ENCODE measurements at places on chromosomes 4 and X. TPM values are rescaled to one million over a fixed set of nuclear protein-coding genes. Genes with fewer than 3 reads are reported as not detected.
A peak's percentile ranks its signal among the peaks of the same experiment; 100 is the strongest.

DNA sequence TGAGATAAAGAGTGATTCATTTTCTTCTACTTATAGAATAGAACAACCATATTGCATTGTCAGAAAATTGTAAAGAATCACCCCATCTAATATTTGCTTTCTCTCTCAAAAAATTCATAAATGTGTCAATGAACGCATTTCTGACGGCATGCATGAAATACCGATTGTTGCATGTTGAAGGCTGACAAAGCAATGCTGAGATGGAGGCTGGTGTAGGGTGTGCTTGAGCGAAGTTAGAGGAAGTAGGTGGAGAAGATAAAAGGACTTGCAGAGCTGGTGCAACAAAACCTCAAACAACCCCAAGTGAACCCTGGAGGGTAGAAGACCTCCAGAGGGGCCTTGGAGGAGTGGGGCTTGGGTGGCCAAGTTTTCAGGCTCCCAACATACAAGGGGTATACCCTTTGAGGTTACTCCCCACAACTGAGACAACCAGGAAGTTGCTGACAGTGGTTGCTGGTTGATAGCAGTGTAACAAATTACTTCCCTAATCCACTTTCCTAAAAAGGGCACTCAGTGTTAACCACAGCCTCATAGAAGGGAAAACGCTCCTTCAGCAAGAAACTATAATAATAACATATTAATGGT lies 452.7 kb downstream of the NLGN4X start:
- no peak for DNase-seq

DNA sequence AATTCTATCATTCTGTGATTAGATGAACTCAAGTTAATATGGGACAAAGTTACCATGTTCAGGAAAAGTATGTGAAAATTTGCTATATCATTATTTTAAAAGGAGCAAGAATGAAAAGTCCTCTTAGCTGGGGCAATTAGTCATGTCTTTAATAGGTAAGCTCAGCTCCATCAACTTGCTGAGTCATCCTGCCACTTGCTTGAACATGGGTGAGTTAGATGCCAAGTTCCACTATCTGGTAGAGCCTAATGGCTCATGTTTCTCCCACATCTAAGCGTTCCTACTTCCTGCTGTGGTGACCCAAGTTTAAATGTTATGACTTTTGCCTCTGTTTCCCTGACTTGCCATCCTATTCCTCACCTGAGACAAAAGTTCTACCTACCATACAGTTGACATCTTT lies 276.8 kb downstream of the ZNF674 start:
- DNase-seq, result no peak

- no peak for DNase-seq
Observed at GRCh38 chr4:182885738-182886077, 31.5 kb downstream of the DCTD start.

GRCh38 chr4:144572660-144573059 lies 73.3 kb upstream of the HHIP start:
- no peak for DNase-seq

DNA sequence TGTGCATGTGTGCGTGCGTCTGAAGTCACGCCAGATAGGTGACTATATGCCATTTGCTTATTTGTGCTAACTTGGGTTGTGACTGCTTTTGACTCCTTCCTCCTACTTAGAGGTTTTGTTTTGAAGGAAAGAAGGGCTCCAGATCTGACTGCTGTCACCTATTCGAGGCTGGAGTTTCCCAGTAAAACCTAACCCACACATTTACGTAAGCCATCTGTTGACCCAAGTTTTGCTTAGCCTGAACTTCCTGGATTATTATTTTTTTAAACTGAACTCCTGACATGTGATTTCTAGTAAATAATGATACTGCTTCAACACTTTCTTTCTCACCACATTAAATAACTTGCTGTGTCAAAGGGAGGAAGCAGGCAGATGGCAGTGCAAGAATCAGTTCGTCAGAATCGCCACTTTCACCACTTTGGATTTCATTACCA lies 41.5 kb downstream of the DTHD1 start:
- no peak for DNase-seq

DNA sequence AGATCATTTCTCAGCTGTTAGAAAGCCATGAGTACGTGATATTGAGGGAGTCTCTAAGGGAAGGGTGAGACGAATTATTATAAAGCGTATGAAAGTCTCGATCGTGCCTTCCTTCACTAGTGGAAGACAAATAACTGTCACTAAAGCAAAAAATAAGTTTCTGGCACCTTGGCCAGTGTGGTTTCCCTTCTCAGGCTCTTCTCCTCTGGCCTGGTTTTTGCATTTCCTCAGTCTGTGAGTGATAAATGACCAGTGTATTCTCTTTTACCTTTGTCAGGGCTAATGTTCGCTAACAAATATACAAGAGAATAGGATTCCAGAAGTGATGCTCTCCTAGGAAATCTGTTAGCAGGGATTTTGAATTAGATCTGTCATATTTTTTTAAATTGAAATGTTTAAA lies 19.6 kb downstream of the TXK start:
- no peak for DNase-seq

DNA sequence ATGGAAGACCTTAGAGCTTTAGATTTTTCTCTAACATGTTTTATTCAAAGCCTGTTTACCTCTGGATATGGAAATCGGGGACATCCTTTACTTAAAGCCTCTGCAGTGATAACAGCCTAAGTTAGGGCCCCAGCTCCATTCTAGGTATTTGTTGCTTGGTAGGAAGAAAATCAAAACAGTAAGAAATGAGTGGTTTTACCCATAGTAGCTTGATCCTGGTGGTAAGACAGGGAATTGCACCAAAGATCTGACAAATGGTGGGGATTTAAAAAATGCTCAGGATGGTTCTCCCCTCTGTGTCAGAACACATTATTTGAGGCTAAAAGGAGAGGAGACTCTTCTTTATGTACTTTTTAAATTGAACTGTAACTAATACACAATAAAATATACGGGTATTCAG lies 52.4 kb downstream of the AFF2 start:
- no peak for DNase-seq

DNA sequence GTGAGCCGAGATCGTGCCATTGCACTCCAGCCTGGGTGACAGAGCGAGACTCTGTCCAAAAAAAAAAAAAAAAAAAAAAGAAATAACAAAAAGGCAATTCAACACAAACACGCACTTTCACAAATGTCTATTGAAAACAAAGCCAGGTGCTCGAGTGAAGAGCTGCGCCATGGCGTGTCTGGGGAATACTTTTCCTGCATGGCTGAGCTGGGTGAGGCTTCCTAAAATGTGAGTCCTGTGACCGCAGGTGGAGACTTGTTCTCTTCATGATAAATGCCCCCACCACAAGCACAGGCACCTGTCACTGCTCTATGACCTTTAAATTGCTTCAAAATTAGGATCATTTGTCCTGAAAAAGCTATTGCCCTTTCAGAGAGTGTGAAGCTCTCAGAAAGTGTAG lies 4.0 kb upstream of the ABLIM2 start:
- no peak for DNase-seq

DNA sequence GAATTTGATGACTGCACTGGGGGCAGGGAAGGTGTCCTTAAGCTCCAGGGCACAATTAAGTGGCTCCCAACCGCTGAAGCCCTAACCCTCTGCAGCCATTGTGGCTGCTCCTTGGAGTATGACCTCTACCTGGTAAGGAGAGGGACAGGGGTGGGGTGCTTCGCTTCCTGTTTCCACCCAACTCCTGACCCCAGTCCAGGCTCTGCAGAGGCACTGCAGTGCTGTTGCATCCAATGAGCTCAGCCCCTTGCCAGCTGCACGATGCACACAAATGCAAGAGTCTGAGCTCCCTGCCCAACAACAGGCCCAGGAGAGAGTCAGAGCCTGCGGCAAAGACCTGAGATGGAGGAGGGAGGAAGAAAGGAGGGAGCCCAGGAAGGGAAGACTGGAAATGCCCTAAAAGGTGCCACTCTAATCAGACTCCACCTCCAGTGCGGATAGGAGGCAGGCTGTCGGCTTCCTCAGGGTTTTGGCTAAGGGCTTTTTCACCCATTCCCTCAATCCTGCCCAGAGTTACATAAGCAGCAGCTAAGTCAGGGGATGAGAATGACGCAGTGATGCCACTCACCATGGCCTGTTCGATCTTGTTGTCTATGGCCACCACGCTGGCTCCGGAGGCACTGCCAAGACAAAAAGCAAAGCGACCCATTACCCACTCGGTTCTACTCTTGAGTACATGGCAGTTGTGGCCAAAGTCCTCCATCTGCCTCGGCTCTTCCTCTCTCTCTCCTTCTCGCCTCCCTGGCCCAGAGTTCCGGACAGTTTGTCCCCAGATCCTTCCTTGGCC lies 60.1 kb downstream of the TSC22D3 start:
- DNase-seq, result peak; percentile 79

- no peak for DNase-seq
Observed at GRCh38 chr4:2937146-2937857, 25.9 kb downstream of the NOP14 start.

- DNase-seq, result no peak
Observed at GRCh38 chr4:3500634-3501101, 31.6 kb downstream of the LRPAP1 start.

GRCh38 chr4:7041801-7042502 lies 1.2 kb upstream of the TADA2B start:
- peak; percentile 72 for DNase-seq

DNA sequence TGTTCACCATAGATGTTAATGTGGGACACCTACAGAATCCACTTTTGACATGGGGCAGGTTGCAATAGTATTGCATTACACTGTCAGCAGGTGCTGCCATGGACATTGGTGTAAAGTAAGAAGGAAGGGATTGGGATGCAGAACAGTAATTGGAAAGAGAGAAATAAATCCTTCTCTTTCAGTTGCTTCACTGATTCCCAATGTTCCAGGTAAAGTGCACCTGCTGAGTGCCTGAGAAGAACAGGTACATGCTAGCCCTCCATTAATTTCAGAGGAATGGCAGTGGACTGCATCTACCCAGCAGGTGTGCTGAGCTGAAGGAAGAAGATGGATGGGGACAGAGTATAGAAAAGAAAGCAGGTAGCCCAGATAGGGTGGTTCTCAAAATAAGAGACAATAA lies 248.5 kb downstream of the TENM3 start:
- DNase-seq, result no peak

- no peak for DNase-seq
Observed at GRCh38 chr4:42268824-42269223, 116.4 kb upstream of the BEND4 start.

GRCh38 chr4:161498155-161498554 lies 665.6 kb downstream of the FSTL5 start:
- no peak for DNase-seq

- DNase-seq, result no peak
Observed at GRCh38 chr4:183204793-183205192, 105.7 kb downstream of the WWC2 start.

- no peak for DNase-seq
Observed at GRCh38 chrX:111481896-111482295, 29.5 kb upstream of the SERTM2 start.

GRCh38 chrX:111411983-111412382 lies at the start of gene DCX:
Gene DCX (minus strand): TSS chrX:111412192. CDS start chrX:111410398, 1,794 bp downstream.
- peak; percentile 5 for DNase-seq

DNA sequence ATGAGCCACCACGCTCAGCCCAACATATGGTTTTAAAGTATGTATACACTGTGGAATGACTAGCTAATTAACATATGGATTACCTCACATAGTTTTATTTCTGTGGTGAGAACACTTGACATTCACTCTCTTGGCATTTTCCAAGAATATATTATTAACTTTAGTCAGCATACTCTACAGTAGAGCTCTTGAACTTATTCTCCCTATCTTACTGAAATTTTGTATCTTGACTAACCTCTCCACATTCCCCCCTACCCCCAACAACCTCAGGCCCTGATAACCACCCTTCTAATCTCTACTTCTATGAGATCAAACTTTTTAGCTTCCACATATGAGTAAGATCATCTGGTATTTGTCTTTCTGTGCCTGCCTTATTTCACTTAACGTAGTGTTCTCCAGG lies 38.6 kb upstream of the AGA start:
- DNase-seq, result no peak

GRCh38 chr4:169225812-169226211 lies 44.9 kb downstream of the SH3RF1 start:
- DNase-seq, result no peak

GRCh38 chrX:125306335-125306866 lies 13.3 kb upstream of the TEX13C start:
- DNase-seq, result no peak

DNA sequence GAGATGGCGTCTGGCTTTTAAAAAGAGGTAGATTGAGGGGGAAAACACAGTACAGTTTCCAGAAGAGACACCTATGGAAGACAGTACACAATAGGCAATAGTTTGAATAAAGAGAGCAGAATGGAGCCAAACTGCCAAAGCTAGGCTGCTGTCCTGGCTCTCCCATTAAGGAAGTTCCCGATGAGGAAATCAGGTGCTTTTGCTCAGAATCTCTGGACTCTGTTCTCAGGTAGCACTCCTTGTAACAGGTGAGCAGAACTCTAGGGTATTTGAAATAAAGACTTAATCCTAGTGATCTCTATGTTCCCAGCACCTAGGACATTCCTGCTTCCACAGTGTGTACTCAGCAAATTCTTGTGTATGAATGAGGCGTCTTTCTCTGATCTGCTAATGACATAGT lies 1.6 kb downstream of the EGF start:
- DNase-seq, result no peak

GRCh38 chr4:133592591-133592990 lies 443.5 kb downstream of the PCDH10 start:
- DNase-seq, result no peak

GRCh38 chrX:154758696-154759095 lies 4.0 kb upstream of the DKC1 start:
- DNase-seq, result no peak

GRCh38 chr4:144650311-144651005 lies 4.5 kb downstream of the HHIP start:
- DNase-seq, result no peak

GRCh38 chrX:69028761-69029120 lies 136.5 kb downstream of the PJA1 start:
- DNase-seq, result no peak

DNA sequence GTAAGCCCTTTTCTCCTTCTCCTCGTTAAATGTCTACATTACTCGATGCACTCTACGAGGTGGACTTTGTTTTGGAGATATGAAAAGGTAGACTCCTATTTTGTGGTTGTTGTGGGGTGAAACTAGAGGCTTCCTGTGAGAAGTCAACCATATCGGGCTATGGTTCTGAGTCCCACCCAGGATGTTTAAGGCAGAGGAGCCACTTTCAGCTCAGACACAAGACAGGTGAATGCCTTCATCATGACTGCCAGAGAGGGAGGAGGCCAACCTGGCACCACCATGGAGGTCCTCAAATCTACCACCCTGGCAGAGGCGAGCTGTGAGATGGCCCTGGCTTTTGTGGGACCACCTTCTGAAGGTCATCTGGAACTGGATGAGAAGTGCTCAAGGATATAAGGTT lies 154.4 kb upstream of the KLF3 start:
- DNase-seq, result no peak

- no peak for DNase-seq
Observed at GRCh38 chr4:177632481-177632880, 190.2 kb upstream of the AGA start.

The CFP gene
- 0.27 TPM for total RNA-seq

The CDKL2 gene
- total RNA-seq, result not detected

The PNMA6E gene
- total RNA-seq, result not detected

The CLTRN gene
- not detected for total RNA-seq

The SLITRK2 gene
- not detected for total RNA-seq

The CNGA2 gene
- not detected for total RNA-seq

The PIM2 gene
- total RNA-seq, result 20.6 TPM

The DUSP21 gene
- total RNA-seq, result not detected

The ADAMTS3 gene
- total RNA-seq, result 2.2 TPM

The DACH2 gene
- total RNA-seq, result not detected
